GM04503 (cell line): ENCODE measurements at places on chromosomes 6 and 20.

GRCh38 chr6:112799889-112800288, 452.8 kb downstream of the RFPL4B start:
- DNase-seq, result no peak

DNA sequence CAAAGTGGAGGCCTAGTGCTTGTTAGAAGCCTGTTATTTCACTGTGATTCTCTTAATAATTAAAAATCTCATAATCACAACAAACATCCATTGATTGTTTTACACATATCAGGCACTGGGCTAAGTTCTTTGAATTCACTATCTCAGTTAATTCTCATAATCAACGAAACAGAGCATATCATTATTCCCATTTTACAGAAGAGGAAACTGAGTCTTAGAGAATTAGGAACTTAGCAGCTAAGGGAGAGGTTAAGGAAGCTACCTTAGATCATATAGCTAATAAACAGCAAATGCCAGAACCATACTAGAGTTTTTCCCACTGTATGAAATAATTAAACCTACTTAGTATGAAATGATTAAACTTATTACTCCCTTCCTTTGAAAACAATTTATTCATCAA, 7.0 kb downstream of the HMGN3 start:
- DNase-seq, result no peak

DNA sequence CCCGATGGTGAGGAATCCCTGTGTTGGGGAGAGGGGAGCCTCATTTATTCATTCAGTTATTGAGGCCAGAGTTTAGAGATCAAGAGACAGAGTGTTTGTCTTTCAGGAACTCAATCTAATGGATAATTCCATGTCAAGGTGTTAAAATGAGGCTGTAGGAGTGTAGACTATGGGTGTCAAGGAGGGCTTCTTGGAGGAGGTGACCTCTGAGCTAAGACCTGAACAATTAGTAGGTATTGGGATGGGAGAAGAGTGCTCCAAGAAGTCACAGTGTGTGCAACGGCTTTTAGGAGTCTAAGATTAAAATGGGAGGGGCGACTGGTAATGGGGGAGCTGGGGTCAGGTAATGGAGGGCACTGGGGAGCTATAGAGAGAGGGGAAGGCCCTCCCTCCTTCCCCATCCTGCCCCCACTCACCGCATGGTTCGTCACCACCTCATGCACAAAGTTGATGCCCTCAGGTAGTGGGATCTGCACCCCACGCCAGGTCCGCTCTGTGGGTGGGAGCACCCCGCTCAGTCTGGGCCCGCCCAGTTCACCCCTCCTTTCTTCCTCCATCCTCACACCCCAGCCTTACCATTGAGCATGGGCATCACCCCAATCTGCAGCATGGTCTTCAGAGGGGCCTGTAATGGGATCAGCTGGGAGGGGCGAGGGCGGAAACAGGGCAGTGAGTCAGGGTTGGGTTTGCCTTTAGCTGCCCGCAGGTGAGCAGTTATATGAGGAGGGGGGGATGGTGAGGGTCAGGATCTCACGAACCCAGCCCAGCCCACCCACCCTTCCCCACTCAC, 8.1 kb downstream of the CTSA start:
- DNase-seq, result no peak

- DNase-seq, result no peak
Observed at GRCh38 chr20:23255716-23256385, 94.7 kb upstream of the NXT1 start.

DNA sequence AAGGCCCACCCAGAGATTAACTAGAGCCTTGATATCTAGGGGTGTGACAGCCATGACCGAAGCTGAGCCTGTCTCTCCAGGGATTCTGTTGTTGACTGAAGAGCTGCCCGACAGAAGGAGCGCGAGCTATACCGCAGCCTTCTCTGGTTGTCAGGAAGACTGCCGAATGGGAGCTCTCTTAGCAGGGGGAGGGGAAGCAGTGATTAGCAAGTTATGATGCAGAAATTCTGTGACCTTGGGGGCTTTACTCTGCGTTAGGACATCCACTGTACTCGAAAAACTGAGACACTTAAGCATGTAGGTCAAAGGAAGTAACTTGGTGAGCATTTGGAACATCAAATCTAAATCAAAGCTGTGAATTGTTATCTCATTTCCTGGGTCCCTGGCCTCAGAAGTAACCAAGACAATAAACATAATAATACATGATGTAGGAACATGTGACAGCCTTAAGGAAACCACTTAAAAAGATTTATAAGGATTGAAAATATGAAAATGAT, 84.7 kb downstream of the MAP3K4 start:
- no peak for DNase-seq

- DNase-seq, result no peak
Observed at GRCh38 chr6:118252474-118252873, 295.6 kb upstream of the PLN start.

DNA sequence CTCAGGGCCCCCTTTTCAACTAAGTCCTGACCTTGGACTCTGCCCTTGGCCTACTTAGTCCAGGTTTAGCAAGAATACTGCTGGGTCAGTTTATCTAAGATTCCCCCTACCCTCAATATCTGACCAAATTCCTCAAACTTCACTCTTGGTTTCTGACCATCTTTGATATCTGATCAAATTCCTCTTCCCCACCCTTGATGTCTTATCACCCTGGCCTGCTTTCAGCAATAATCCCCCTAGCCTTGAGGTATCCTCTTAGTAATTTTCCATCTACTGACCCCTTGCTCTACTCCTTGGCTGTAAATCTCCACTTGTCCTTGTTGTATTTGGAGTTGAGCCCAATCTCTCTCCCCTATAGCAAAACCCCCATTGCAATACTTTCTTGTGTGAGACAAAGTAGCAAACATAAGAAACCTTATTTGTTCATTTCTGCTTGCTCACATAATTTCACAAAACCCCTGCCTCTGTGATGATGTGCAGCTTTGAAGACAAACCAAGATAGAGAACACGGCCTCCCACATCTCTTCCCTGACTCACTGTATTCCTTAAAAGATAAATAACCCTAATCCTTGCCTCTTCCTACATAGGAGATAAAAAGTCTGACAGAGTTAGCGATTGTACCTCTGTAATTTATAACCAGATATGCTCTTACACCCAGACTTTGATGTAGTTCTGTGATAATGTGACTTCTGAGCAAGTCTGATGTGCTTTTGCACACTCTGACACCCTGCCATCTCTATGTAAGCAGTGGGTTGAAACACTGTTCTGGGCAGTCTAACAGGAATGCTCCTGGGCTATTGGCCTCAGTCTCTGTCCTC, 13.8 kb upstream of the IYD start:
- DNase-seq, result no peak

DNA sequence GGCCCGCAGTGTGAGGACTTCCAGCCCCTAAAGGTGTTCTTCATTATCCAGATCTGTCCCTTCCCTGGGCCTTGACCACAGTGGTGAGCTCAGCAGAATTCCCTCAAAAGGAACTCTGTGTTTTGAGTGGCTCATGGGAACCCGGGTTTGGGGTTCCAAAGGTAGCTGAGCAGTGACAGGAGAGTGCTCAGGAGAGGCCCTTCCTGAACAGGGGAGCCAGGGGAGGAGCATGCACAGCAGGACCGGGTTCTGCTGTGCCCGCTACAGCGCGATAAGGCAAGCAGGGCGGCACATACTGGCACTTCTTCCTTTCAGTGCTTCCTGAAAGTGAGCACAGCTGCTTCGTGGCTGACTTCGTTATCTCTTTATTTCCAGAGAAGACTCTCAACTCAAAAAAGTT, 88.3 kb downstream of the SSR1 start:
- DNase-seq, result no peak

GRCh38 chr6:30483677-30484279, 5.5 kb upstream of the HLA-E start:
- DNase-seq, result peak; percentile 20

- DNase-seq, result no peak
Observed at GRCh38 chr6:43667245-43668150, 20.1 kb downstream of the MRPS18A start.

GRCh38 chr6:74969591-74970267, 236.1 kb downstream of the COL12A1 start:
- DNase-seq, result no peak

DNA sequence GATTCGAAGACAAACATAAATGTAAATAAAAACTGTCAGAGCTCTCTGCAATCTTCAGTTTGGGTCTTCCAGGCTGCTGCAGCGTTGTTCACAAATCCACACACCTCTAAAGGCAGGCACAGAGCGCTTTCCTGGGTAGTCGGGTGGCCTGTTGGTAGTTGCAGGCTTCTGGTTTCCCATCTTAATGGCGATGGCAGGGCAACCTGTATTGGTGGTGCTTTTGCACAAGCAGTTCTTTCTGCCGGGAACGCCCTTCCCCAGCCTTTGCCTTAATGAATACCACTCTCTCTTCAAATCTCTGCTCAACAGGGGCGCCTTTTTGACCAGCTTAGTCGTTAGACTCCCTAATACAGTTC, 723 bp upstream of the IFT52 start:
- DNase-seq, result no peak

DNA sequence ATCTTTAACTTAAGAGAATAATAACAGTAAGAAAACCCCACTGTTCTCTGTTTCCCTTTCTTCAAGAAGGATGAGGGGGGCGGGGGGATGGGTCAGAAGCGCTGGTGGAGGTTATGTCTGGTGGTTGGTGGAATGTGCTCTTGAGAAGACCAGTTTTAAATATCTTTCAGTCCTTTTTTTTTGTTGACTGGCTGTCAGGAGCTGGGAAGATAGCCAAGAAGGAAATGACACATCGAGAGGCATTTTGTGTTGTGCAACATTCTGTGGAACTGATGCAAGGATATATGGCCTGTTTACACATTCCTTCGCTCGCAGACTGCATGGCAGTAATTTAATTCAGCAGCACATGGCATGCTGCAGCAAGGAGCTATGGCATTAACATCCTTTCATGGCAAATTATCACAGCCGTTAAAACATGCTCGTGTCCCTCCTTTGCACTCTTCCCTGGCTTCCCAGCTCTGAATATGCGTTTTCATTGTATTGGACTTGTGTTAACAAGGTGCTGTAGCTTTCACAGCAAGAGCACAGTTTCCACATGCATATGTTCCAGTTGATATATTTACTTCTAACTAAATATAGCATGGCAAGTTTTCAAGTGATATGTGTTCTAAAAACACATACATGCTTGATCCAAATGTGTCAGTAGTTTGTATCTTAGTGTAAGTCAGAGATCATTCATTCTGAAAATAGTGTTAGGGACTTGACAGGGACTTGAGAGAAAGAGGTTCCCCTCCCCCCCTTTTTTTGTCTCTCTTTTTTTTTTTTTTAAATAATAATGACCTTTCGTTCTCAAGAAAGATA, 68.2 kb upstream of the SUPT3H start:
- peak; percentile 97 for DNase-seq

- no peak for DNase-seq
Observed at GRCh38 chr6:55320696-55321086, 6.6 kb upstream of the GFRAL start.

- DNase-seq, result no peak
Observed at GRCh38 chr20:10781526-10781925, 107.7 kb upstream of the JAG1 start.

- DNase-seq, result no peak
Observed at GRCh38 chr6:30883685-30884520, at the start of gene DDR1. Gene DDR1, plus strand, starts transcription at chr6:30884519. Its CDS starts 4,211 bp downstream, at chr6:30888730.

DNA sequence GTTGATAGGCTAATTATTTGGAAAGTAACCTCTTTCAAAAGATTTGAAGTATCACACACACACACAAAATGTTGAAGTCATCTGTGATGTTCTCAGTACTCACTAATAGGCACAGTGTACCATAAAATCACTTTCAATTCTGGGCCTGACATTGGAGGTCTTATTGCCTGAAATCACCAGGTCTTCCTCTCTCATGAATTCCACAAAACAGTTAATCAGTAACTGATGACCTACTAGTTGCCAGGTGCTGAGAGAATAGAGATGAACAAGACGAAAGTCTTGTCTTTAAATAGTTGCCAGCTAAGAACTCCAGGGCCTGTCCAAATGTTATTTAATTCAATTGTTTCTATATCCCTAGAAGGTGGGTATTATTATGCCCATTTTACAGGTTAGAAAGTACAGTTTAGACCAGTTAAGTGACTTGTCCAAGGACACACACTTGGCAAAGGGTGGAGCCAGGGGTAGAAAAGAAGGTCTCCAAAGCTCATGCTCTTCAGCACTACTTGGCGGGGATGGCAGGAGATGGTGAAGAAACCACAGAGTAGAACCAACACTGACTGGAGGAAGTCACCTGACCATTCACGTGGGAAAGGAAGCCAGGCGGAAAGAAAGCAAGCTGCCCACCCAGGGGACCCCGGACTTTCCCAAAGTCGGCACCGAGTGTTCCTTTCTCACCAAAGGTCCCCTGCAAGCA, 116.4 kb downstream of the KIF6 start:
- no peak for DNase-seq

DNA sequence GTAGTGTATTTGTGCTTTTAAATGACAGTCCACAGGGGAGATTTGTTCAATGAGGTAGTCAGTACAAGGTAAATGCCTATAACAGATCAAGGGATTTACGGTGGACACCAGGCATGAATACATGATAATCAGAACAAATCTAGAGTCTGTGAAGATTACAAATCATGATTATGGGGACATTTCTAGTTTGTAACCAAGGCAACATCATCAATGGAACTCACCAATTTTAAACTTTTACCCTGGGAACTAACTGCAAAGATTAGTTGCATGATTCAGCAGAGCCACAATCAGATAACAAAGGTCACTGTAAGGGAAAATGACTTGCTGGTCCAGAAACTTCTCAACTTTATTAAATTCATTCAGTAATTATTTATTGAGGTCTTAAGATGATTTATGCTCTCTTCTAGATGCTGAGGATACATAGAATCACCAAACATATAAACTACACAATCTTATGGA, at the start of gene CRISP1:
Gene CRISP1, minus strand, starts transcription at position 51 of the 459 bp plus-strand sequence. CDS start 9,135 bp downstream, outside the sequence.
- no peak for DNase-seq

GRCh38 chr20:40491009-40491590, 197.9 kb downstream of the MAFB start:
- DNase-seq, result no peak

- no peak for DNase-seq
Observed at GRCh38 chr6:37618916-37619590, 78.6 kb downstream of the MDGA1 start.

DNA sequence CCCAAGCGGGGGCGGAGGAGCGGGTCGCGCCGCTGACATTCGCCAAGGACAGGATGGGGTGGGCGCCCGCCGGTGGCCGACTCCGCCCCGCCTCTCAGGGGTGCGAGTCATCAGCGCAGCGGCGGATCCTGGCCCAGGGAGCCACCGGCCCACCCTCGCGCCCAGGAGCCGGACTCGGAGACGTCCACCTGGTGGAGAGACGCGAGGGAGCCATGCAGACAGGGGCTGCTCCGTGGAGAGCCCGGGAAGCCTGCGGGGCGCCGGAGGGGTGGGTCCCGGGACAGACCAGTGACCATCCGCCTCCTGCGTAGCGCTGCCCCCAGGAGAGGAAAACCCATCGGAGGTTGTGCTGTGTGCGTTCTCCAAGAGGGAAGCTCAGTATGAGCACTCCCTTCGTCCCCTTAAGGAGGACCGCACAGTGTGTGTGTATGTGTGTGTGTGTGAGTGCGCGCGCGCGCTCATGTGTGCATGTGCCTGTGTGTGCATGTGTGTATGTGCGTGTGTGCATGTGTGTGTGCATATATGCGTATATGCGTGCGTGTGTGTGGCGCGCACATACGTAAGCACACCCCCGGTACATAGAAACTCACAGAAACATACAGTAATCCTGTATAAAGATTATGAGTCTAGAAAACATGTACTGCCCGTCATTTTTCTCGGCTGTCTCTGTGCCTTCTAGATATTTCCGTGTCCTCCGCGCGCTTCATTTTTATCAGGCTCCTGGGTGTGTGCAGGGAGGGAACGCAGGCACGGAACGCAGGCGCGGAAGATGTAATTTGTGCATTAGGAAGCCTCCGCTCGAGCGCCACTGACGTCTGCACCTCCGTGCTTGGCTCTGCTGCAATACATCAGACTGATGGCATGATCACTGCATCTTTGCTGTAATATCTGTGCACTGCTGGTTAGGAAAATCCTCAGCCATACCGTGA, 158.9 kb downstream of the TBXT start:
- DNase-seq, result no peak
